GM12891 (cell line): ENCODE measurements at places on chromosomes 4 and X.

GRCh38 chrX:75295641-75296040 is 21.8 kb downstream of the UPRT start:
- no peak for DNase-seq

GRCh38 chrX:50183891-50184290 is 16.9 kb downstream of the AKAP4 start:
- no peak for DNase-seq

DNA sequence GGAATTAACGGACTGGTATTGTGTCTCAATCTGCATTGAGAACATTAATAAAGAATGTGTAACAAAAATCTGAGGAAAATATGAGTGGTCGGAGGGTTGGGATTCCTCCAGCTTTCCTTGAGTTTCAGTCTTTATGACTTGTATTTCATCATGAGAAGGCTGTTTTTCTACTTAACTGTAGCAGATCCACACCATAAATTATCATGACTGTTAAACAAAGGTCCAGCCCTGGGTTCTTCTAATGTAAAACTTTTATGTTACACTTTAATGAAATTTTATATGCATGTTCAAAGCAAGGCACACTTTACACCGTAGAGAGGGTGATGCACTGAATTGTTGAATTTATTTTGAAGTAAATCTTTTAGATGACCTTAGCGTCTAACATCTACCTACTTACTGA is 7.0 kb downstream of the AFF2 start:
- DNase-seq, result no peak

DNA sequence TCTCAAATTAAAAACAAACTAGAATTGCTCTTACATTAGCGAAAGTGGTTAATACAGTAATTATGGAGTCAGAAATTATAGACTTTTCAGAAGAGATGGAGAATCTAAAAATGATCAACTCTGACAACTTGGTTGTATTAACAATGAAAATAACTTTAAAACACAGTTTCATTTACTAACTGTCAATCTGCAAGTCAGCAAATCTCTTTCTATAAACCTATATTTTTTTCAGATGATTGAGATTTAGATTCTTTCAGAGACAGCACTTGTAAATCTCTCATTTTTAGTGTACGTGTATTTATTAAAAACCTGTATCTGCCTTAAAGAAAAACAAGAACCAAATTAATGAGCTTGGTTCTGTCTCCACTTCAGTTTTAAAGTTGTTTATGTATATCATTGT is 311.4 kb downstream of the EPHA5 start:
- DNase-seq, result no peak

DNA sequence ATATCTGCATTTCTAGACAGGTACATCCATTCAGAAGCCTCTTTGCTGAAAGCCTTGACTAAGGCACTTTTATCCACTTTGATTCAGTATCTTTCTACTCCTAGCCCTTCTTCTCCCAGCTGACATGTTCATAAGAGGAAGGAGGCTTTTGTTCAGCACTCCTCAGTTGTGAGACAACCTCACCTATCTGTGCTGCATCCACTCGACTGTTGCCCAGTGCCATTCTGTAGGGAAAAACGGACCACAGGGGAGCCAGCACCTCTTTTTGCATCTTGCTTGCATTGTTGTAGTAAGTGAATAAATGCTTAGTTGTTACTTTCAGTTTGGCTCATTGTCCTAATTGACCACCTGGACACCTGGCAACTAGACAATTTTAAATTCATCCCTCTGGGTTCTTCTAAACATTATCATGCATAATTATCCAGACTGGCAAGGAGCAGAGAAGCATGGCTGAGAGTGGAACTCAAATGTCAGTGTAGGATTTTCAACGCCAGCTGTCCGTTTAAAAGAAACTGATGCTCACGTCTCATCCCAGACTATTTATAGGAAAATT is 83.8 kb upstream of the BOD1L1 start:
- no peak for DNase-seq

- no peak for DNase-seq
Measured at GRCh38 chr4:105624530-105624929, 72.1 kb downstream of the ARHGEF38 start.

DNA sequence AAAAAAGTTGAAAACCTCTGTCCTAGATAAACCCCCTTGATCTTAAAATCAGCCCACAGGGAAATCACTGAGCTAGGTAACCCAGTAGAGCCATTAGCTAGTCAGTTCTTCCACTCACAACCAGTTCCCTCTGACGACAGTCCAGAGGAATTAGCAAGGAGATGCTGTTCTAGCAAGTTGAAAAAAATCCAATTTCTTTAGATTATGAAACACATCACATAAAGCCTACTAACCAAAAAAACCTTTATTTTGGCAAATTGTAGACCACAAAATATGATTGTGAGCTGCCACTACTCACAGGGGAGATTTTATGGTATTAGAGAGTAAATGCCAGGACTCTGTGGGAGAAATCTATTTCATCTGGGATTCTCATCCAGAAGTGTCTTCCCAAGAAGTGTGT is 22.6 kb downstream of the ADAMTS3 start:
- DNase-seq, result no peak

DNA sequence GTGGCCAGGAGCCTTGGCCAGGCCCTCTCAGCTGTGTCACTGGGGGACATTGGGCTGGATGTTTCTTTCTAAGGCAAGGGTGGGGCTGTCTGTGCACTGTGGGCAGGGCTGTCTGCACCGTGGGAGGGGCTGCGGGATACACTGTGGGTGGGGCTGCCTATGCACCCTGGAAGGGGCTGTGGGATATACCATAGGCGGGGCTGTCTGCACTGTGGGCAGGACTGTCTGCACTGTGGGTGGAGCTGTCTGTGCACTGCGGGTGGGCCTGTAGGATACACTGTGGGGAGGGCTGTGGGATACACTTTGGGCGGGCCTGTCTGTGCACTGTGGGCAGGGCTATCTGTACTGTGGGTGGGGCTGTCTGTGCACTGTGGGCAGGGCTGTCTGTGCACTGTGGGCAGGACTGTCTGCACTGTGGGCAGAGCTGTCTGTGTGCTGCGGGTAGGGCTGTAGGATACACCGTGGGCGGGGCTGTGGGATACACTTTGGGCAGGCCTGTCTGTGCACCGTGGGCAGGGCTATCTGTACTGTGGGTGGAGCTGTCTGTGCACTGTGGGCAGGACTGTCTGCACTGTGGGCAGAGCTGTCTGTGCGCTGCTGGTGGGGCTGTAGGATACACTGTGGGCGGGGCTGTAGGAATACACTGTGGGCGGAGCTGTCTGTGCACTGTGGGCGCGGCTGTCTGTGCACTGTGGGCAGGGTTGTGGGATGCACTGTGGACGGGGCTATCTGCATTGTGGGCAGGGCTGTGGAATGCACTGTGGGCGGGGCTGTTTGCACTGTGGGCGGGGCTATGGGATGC is 31.1 kb downstream of the ACOX3 start:
- DNase-seq, result no peak

GRCh38 chr4:142347241-142347640 is 498.9 kb downstream of the INPP4B start:
- no peak for DNase-seq

GRCh38 chr4:118322831-118323502 is 29.8 kb downstream of the PRSS12 start:
- no peak for DNase-seq

- no peak for DNase-seq
Measured at GRCh38 chr4:6121941-6122340, 78.4 kb downstream of the JAKMIP1 start.
